ENCODE measurements at places on chromosomes 3 and 15.

GRCh38 chr3:16412192-16412800, 101.2 kb downstream of the RFTN1 start:
- DNase-seq: no peak

DNA sequence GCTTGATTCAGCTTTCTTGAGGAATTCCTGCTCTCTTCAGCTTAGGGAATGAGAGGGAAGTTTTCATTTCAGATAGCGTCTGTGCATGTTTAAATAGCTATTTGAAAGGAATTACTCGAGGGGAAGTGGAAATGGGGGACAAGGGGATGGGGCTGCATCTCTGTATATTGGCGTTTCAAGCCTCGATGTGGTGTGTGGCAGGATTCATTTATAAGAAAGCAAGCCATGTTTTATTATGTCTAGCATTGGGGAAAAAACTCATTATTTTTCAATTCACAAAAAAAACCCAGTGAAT, 1.0 kb downstream of the ATP2C1 start:
- no peak for DNase-seq

DNA sequence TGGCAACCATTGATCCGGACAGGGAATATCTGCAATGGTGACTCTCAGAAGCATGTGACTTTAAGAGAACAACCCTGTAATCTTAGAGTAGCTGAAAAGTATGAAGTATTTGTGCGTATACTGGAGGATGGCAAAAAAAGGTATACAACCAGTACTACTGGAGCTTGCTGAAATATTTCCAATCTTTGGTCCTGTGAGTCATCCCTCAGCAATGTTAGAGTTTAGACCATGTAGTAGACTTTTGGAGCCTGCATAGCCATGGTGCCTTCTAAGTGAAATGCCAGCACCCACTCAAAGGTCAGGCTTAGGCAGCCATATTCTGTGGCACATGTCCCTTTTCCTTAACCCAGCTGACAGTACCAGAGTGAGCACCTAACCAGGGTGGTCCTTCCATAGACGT, 429.4 kb downstream of the NTRK3 start:
- no peak for DNase-seq

- DNase-seq: no peak
Measured at GRCh38 chr3:175260145-175260794, 401.1 kb downstream of the NAALADL2 start.

DNA sequence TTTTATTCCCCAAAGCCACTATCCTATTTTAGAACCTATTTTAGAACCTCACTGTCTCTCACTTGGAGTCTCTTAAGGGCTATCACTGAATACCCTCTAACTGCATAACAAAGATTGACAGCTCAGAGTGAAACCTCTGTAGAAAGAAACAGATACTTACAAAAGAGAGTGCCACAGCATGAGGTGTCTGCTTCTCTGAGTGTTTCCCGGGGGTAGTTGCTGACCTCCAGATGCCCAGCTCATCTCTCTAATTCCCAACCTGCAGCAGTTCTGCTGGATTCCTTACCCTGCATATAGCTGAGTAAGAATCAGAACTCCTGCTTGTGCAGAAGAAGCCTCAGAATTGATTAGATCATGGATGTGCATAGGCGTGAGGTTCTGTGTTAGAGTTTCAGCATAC, 34.5 kb downstream of the P3H2 start:
- no peak for DNase-seq

- DNase-seq: no peak
Measured at GRCh38 chr3:124295362-124295761, 303.4 kb upstream of the ROPN1 start.

DNA sequence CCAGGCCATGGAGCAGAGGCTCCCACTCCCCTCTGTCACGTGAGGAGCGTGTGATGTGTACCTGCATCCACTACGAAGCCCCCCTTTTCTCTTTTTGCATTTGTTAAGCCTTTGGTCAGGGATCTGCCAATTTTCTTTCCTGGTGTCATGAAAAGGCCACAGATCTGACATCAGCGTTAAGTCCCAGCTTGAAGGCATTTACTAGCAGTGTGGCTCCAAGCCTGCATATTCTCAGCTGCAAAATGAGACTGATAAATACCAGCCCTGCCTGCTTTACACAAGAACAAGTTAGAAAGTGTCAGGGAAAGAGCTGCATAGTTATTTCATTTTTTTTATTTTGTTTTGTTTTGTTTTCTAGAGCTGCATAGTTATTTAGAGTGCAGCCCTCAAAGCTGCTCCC, 2.3 kb upstream of the ANKRD63 start:
- DNase-seq: no peak

- DNase-seq: no peak
Measured at GRCh38 chr3:105503191-105503593, 136.5 kb downstream of the ALCAM start.

DNA sequence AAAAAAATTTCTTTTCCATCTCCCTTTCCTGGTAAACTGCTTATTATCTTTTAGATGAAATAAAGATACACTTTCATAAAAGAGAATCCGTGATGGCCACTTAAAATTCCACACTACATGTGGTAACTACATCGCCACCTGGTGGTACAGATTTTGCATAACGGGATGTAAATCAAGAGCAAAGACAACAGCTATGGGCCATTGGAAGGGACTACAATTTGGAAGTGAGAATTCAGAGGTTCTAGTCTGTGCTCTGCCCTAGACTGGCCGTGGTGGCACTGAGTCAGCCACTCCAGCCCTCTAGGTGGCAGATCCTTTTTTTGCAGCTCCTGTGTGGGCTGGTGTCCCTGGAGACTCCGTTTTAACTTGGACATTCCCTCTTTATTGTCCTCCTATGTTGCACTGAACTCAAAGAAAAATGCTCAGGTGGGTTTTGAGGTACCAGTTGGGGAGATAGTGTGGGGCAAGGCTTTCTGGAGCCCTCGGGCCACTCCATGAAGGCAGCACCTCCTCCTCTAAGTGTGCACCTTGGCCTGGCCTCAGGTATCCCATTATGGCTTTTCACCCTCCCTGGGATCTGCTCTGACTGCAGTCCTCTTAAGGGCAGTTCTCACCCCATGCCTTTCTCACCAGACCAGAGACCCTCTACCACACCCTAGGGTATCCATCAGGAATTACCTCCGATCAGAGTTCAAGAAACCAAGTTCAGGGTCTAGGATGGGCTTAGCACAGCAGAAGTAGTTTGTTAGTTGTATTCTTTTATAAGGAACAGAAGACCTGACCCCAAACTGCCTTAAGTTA, 54.9 kb downstream of the SPSB4 start:
- peak; percentile 31 for DNase-seq
